ENCODE measurements at places on chromosomes 6 and 20. TPM values are rescaled to one million over a fixed set of nuclear protein-coding genes. Genes with fewer than 3 reads are reported as not detected.

The FYN gene
- 592 TPM for total RNA-seq

The ACTL10 gene
- total RNA-seq = 2.0 TPM

The TSPO2 gene
- not detected for total RNA-seq

The HRH3 gene
- not detected for total RNA-seq

The C2 gene
- total RNA-seq = 1.3 TPM

The SLC35D3 gene
- 0.15 TPM for total RNA-seq

The PCMT1 gene
- 44.8 TPM for total RNA-seq

The CCDC28A gene
- total RNA-seq = 27.2 TPM

The SUPT3H gene
- total RNA-seq = 5.7 TPM
